T1000 (cell line): ENCODE measurements at places on chromosomes 6 and 20.

DNA sequence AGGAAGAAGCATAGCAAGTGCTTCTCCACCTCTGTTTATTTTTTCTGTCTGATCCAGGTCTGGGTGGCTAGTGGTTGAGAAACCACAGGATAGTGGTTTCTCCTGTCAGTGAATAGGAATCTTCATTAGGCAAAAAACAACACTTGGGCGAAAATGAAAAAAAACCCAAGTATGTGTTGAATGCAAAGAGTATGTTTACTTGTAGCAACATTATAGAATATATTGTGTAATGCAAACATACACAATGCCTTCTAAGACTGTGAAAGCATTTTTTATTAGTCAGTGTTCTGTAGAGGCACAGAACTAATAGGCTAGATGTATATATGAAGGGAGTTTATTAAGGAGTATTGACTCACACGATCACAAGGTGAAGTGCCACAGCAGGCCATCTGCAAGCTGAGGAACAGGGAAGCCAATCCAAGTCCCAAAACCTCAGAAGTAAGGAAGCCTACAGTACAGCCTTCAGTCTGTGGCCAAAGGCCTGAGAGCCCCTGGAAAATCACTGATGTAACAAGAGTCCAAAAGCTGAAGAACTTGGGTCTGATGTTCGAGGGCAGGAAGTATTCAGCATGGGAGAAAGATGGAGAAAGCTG lies 111.1 kb downstream of the UST start:
- DNase-seq = no peak

- no peak for DNase-seq
These were observed 212.5 kb upstream of the GRIK2 start for GRCh38 chr6:101181006-101181405.

DNA sequence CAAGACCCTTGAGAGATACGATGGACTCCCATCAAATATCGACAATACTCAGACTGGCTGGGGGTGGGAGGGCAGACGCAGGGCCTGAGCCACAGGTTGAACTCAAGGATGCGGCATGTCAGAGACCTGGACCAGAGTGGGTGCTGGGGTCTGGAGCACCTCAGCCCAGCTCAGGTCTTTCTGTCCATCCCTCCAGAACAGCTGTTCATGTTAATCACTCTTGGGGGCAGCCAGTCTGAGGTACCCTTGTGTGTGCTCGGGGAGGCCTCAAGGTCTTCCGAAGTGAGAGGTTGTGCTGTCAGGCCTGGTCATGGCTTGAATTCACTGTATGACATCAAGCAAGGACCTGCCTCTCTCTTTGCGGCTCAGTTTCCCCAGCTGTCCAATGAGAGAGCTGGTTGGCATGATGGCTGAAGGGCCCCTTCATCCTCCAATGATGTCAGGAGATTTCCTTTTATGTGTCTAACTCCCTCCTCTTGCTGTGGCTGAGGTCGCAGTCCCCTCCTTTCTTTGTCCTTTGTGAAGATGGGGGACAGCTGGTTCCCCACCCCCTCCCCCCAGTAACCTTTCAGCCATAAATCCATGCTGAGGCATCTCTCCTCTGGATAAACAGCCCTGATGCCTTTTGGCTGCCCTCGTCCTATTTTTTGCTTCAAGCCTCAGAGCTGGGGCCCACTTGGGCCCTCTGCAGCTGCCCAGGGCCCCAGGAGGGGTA lies 15.3 kb downstream of the MYH7B start:
- DNase-seq = no peak

GRCh38 chr6:154923199-154923869 lies 71.8 kb upstream of the TIAM2 start:
- no peak for DNase-seq

- DNase-seq = no peak
These were observed 20.4 kb downstream of the MDFI start for GRCh38 chr6:41658636-41659035.

GRCh38 chr6:30260036-30260504 lies 46.9 kb upstream of the TRIM26 start:
- DNase-seq = no peak

DNA sequence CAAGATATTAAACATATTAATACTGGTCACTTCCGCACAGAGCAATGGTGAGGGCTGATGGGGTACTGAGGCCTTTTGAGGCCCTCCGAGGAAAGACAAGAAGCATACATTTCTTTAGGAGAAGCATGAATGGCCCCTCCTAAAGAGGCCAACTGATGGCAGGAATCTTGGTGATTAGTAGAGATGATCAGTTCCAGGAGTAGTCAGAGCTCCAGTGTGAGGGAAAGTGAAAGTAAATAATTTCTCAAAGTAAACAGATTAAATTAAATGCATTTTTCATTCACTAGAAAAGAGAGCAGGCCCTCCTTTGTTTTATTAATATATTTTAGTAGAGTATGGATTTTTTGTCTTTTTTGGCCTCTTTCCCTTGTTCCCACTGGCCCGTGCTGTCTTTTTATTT lies 38.2 kb downstream of the NOX3 start:
- DNase-seq = no peak

GRCh38 chr20:61699495-61700374 lies 365.9 kb downstream of the TAF4 start:
- no peak for DNase-seq

DNA sequence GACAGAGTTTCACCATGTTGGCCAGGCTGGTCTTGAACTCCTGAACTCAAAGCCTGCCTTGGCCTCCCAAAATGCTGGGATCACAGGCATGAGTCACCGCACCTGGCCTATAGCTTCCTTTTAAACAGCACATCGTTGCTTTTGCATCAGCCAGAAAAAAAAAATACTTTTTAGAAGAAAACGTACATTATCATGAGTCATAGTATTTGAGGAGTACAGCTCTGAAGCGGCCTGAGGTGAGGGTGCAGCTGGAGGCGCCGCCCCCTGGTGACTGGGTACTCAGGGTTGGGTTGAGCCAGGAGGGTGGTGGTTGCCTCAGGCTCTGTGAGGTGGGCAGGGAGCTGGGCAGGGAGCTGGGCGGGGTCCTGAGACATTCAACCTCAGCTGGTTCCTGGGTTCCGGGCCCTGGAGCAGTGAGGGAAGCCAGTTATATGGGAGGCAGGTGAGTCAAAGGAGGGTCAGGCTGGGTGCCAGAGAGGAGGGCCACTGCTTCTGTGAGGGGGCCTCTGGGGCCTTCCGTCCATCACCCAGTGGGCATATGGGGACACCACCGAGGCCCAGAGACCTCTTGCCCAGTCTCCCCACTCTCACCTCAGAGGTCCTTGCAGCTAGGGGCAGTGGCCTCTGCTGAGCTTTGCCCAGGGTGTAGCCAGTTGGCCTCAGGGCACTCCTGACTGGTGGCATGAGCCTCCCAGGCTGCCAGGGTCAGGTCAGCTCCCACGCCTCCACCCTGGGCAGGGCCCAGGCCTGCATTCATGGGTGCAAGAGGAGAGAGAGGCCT lies 11.7 kb upstream of the ID1 start:
- DNase-seq = peak; percentile 88

- no peak for DNase-seq
These were observed 160.7 kb downstream of the DLL1 start for GRCh38 chr6:170130201-170130621.

GRCh38 chr20:14997791-14998190 lies 660.4 kb upstream of the FLRT3 start:
- DNase-seq = peak; percentile 54

- no peak for DNase-seq
These were observed 3.1 kb upstream of the TFAP2B start for GRCh38 chr6:50815436-50816114.

- DNase-seq = no peak
These were observed 1.4 kb downstream of the DCDC2 start for GRCh38 chr6:24356310-24356973.

GRCh38 chr20:50534567-50534966 lies 24.4 kb downstream of the PTPN1 start:
- no peak for DNase-seq

GRCh38 chr6:112154711-112155110 lies 67.3 kb downstream of the FAM229B start:
- no peak for DNase-seq

- peak; percentile 97 for DNase-seq
These were observed 118.1 kb downstream of the CEBPB start for GRCh38 chr20:50308513-50309279.

DNA sequence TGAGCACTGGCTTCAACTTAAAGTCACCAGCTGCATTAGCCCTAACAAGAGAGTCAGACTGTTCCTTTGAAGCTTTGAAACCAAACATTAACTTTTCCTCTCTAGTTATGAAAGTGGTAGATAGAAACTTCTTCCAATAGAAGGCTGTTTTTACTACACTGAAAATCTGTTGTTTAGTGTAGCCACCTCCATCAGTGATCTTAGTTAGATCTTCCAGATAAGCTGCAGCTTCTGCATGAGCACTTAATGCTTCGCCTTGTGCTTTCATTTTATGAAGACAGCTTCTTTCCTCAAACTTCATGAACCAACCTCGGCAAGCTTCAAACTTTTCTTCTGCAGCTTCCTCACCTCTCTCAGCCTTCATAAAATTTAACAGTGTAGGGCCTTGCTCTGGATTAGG lies 133.2 kb downstream of the INSM1 start:
- no peak for DNase-seq

DNA sequence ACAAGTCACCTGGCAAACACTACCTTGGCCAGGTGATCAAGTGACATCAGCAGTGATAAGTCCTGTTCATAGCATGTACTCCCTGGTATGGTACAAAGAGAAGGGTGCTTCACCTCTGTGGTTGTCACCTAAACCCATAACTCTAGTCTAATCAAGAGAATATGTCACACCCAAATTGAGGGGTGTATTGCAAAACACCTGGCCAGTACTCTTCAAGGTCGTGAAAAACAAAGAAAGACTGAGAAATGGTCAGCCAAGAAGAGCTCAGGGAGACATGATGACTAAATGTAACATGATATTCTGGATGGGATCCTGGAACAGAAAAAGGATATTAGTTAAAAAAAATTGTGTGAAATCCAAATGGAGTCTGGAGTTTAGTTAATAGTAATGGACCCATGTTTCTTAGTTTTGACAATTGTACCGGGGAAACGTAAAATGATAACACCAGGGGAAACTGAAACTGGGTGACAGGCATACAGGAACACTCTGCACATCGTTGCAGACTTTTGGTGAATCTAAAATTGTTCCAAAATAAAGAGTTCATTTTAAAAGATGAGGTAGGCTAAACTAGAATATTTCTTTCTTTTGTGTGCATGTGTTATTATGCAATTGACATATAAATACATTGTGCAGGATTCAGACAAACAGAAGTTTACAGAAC lies 262.0 kb downstream of the CDC5L start:
- no peak for DNase-seq

DNA sequence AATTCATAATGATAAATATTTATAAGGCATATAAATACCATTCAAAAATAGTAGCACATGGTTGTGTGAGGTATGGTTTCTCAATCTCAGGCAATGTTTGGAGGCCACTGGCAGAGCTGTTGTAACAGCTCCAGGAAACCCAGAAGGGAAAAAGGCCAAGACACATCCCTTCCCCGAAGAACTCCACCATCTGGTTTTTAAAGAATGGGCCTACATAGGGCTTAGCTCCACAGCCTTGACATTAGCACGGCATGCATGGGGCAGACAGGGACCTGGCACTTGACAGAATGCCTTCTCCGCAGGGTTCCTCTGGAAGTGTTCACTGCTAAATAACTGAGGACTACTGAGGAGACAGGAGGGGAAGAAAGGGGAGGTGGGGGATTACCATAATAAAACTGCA lies 16.1 kb upstream of the FOXO3 start:
- DNase-seq = no peak

DNA sequence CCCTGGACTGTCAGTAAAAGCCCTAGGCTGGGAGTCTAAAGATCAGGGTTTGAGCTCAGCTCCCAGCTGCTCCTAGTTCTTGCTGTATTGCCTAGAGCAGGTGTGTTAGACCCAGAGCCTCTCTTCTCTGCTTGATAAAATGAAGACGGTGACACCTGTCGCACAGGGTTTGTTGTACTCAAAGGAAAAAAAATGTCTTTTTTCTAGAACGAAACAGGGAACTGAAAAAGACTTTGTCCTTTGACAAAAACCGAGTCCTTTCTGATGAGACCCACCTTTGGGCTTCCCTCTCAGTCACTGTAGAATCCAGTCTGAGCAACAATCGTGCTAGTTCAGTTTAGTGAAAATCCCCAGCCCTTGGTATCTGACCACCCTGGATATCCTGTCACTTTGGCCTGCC lies 102.1 kb upstream of the LAMP5 start:
- DNase-seq = no peak

DNA sequence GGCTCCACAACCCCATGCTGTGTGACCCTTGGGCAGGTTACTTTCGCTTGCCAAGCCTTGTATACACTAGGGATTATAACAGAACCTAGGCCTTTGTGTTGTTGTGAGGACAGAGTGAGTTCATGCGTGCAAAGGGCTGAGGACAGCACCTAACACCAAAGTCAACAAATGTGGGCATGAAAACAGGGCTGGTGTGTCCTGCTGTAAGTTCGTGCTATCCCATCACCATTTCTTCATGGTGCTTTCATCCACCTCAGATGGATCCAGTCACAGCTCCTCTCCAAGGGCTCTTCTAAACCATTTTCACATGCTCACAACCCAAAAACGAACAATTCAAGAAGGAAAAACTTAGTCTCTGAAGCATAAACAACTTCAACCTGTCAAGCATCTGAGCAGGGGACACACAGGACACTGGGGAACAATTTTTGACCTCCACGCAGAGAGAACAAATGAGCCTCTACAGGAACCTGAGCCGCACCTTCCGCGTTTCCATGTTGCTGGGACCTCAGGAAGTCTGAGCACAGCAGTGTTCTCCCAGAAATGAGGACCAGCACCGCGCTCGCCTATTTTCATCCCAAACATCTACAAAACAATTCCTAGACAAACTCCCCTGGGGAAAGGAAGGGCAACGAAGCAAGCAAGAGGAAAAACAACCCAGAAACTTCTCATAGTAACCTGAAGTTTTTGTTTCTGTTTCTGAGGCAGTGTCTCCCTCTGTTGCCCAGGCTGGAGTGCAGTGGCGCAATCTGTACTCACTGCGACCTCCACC lies 3.1 kb downstream of the LRP11 start:
- DNase-seq = no peak

DNA sequence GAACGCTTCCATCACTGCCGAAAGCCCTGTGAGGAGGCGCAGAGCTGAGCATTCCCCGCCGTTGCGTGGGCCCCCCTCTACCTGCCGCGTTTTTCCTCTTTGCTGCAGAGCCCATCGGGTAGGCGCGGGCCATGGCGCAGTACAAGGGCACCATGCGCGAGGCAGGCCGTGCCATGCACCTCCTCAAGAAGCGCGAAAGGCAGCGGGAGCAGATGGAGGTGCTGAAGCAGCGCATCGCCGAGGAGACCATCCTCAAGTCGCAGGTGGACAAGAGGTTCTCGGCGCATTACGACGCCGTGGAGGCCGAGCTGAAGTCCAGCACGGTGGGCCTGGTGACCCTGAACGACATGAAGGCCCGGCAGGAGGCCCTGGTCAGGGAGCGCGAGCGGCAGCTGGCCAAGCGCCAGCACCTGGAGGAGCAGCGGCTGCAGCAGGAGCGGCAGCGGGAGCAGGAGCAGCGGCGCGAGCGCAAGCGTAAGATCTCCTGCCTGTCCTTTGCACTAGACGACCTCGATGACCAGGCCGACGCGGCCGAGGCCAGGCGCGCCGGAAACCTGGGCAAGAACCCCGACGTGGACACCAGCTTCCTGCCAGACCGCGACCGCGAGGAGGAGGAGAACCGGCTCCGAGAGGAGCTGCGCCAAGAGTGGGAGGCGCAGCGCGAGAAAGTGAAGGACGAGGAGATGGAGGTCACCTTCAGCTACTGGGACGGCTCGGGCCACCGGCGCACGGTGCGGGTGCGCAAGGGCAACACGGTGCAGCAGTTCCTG lies 693 bp downstream of the FAM50B start:
- no peak for DNase-seq

GRCh38 chr20:10928841-10929421 lies 255.1 kb upstream of the JAG1 start:
- DNase-seq = no peak

GRCh38 chr6:98848539-98849242 lies 14.3 kb downstream of the POU3F2 start:
- no peak for DNase-seq
